H7 (cell line): ENCODE measurements at places on chromosomes 1 and 21. TPM values are rescaled to one million over a fixed set of nuclear protein-coding genes. Genes with fewer than 3 reads are reported as not detected.
A peak's percentile ranks its signal among the peaks of the same experiment; 100 is the strongest.

The PLA2G2F gene
- total RNA-seq: not detected in 2 replicates

The C1QA gene
- not detected in 2 replicates for total RNA-seq

The ZNF697 gene
- 17.3 and 20.1 TPM in 2 replicates for total RNA-seq

The SHE gene
- total RNA-seq: 0.55 and 0.73 TPM in 2 replicates

GRCh38 chr1:65757531-65757930 lies 35.2 kb upstream of the PDE4B start:
- no peak for DNase-seq

DNA sequence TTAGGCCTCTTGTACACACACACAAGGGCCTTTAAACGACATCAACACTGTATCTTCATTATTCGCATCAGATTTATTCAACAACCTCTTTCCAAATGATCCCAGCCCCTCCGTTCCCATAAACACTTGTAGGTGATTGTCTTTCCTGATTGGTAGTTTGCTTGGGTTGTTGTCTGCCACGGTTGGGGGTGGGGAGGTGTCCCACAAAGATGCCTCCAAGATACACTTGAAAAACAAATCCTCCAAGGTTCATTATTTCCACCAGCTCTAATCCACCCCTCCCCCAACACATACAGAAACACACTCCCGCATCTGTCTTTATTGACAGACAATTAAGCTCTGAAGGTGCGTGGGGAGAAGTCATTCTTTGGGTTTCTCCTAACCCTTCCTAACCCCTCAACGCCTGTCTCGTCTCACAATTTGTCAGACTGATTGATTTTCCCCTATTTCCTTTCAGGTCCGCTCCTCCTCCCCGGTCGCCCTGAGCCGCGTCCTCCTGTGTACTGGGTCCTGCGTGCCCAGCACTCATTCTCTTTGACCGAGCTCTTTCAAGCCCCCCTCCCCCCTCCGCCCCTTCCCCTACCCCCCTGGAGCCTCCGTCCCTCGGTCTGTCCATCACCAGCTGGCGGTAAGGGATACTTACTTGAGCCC lies 1.4 kb downstream of the WDR26 start:
- peak; percentile 74 for DNase-seq

- DNase-seq: no peak
Measured at GRCh38 chr21:17610911-17611310, 1.8 kb downstream of the BTG3 start.

- no peak for DNase-seq
Measured at GRCh38 chr1:1176931-1177330, 3.3 kb downstream of the TTLL10 start.

- DNase-seq: peak; percentile 89
Measured at GRCh38 chr1:201946224-201946908, at the start of gene LMOD1. LMOD1 (minus strand) TSS chr1:201946548; CDS start chr1:201946340, 208 bp downstream.

- peak; percentile 30 for DNase-seq
Measured at GRCh38 chr1:92968138-92969032, 7.1 kb upstream of the DIPK1A start.

GRCh38 chr1:88701275-88701674 lies 17.2 kb downstream of the PKN2 start:
- no peak for DNase-seq

DNA sequence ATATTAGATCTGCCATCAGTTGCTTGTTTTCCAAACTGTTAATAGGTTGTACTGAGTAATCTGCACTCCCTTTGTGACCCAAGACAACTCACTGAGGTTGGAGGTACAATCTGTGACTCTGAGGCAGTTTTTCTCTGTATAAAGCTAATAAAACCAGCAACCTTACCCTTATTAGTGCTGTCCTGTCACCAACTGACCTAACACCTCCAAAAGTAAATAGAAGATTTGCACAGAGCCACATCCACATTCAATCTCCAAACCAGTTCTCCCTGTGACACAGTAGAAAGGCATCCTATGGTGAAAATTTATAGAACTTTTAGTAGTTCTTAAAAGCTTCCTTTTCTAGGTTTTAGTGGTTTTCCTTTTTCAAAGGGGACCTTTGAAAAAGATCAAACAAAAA lies 140.4 kb upstream of the ADGRL2 start:
- no peak for DNase-seq

DNA sequence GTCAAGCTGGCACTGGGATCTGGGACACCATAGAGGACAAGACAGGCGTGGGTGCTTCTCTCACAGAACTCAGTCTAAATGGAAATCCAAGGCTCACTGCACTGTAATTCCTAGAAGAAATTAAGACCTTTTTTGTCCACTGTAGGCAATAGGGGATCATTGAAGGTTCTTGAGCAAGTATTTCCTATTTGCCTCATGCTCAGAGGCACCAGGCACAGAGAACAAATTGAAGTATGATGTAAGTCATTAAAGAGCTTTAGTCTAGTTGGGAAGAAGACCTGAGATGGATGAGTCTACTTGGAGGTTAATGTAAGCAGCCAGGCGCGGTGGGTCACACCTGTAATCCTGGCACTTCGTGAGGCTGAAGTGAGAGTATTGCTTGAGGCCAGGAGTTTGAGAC lies 34.6 kb downstream of the EIF2D start:
- no peak for DNase-seq

GRCh38 chr1:164470996-164471395 lies 88.0 kb upstream of the PBX1 start:
- no peak for DNase-seq
